Activated CD8-positive, alpha-beta memory T cell treated with anti-CD3 and anti-CD28 coated beads for 24 hours (primary cell): ENCODE measurements at places on chromosomes 6 and 20.

DNA sequence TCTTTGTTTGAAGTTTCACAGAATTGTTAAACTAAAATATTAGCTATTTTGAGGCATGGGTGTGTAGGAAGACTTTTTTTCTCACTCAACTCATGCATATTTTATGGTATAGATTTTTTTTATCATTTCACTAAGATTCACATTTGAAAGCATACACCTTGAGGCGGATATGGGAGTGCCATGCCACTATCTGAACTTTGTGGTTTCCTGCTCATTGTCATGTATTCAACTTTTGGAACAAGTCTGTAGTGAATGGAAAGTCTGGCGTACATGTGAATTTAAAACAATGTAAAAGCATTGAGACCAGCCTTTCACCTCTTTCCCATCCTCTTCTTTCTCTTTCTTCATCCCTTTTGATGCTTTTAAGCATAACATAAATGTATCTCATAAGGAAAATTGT lies 147.9 kb downstream of the TPBG start:
- DNase-seq = no peak

DNA sequence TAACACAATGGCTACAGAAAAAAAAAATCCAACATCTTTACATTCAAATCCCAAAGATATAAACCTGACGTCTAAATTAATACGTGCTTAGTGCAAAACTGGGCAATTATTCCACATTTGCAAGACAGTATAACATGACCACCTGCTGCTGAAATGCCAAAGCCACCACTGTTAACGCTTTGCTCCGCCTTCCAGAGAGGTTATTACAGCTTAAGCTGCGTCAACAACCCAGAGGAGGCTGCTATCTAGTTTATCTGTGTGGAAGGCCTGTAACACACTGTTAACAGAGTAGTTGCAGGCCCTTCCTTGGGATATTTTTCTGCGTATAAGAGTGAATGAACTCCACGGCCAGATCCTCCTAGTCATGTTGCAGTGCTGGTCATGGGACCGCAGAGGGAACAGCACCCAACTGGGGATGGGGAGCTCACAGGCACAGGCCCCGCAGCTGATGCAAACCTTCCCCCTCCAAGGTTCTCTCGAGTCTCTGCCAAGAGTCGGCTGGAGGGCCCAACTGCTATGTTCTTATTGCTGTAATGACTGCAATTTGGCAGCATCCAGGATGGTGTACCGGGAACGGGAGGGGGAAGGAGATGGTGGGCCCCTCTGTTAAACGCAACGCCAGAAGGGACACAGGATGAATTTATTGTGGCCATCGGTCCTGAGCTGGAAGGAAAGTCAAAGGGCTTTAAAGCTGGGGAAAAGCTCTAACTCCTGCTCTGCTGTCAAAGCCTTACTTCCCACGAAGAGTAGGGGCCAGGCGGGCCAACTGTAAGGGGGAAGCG lies 993 bp upstream of the NCOA7 start:
- peak; percentile 83 for DNase-seq

GRCh38 chr6:163991321-163991720 lies 576.8 kb downstream of the QKI start:
- DNase-seq = no peak

DNA sequence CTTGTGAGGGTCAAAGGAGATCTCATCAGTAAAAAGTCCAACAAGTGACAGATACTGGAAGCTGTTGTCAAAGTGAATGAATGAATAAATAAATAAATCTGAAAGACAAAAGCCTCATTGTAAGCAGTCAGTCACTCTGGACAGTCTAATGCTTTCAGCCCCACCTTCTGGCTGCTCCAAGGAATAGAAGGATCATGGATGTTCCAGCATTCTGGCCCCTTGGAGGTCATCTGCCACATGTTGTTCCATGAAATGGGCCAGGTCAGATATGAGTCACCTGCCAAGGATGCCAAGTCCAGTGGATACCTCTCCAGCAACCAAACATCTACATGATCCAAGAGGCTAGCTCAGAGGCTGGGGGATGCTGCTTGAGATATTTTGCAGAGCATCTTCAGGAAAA lies 185.6 kb downstream of the BMP7 start:
- DNase-seq = no peak

GRCh38 chr6:20438462-20439070 lies 36.9 kb downstream of the E2F3 start:
- no peak for DNase-seq

DNA sequence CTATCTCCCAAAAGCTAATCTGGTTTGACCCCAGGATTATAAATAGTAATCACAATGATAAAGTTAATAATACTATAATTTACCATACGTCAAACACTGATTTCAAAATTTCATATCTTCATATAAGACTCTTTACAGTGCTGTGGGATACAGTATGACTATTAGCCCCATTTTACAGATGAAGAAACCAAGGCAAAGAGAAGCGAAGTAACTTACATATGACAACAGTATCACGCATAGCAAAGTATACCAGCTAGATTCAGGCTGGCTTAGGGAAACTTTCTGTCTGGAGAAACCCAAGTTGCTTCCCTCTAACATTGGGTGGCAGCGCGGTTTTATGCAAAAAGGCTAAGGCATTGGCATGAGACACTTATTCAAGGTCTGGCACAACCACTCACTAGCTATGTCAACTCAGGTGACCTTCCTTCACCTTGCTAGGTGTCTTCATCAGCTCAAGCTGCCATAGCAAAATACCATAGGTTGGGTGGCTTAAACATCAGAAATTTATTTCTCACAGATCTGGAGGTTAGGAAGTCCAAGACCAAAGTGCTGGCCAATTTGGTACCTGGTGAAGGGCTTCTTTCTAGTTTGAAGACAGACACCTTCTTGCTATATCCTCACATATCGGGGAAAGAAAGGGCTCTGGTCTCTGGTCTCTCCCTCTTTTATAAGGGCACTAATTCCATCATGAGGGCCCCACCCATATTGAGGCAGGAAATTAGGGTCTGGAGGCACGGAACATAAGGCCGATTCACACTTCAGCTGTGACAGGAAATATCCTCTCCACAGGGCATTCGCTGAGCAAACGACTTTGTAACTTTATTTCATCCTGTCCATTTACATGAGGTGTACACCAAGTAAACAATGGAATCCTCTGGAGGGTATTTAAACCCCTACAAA lies 22.4 kb upstream of the UTRN start:
- no peak for DNase-seq

DNA sequence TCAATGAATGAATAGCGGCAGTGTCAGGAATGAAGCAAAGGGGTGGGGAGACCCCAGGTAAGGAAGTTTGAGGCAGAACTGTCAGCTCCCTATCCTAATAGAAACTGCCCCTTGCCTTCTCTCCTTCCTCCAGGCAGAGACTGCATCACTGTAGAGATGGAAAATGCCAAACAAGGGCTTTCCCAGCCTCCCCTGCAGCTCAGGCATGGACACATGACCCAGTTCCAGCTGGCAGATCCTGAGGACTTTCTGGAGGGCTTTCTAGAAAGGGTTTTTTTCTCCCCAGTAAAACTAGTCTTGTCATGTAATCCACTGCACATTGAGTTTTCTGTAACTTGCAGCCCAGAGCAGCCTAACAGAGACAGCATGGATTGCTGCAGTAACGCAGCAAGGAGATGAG lies 17.9 kb upstream of the PNPLA1 start:
- no peak for DNase-seq

DNA sequence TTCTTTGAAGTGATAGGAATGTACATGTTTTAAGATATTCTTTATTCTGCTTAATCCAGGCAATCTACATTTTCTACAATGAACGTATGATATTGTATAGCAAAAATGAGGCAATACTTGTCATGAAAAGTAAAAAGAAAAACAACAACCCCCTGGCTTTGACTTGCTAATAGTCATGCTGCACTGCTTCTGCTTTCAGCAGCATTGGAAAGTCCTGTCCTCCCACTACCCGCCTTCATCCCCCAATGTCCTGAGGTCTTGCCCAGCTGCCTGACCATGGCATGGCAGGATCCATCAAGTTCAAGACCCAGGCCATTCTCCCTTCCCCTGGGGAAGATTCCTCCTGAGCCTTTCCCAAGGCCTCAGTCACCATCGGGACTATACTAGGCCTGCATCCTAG lies 156.5 kb downstream of the SH3BGRL2 start:
- no peak for DNase-seq

DNA sequence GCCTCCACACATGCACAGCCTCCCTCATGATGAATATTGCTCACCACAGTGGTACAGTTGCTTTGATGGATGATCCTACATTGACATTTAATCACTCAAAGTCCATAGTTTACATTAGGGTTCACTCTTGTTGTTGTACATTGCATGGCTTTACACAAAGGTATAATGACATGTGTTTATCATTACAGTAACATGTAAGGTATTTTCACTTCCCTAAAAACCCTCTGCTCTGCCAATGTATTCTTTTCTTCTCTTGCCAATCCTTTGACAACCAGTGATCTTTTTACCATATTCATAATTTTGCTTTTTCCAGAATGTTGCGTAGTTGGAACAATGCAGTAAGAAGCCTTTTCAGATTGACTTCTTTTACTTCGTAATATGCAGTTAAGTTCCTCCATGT lies 166.6 kb upstream of the KHDRBS2 start:
- no peak for DNase-seq

- DNase-seq = no peak
Measured at GRCh38 chr6:82750556-82750955, 315.1 kb downstream of the UBE3D start.

- no peak for DNase-seq
Measured at GRCh38 chr6:138821519-138821918, 25.6 kb downstream of the ECT2L start.

- no peak for DNase-seq
Measured at GRCh38 chr6:33898771-33899170, 95.0 kb upstream of the MLN start.

GRCh38 chr20:44805979-44806620 lies 4.2 kb downstream of the RIMS4 start:
- DNase-seq = no peak

GRCh38 chr20:38196592-38196991 lies 31.5 kb upstream of the TGM2 start:
- DNase-seq = no peak
